Esophagus mucosa (tissue), 1 donor: ENCODE measurements at places on chromosomes 11 and 22. TPM values are rescaled to one million over a fixed set of nuclear protein-coding genes. Genes with fewer than 3 reads are reported as not detected.

Gene PNPLA3
- total RNA-seq, result 1.3 TPM

GRCh38 chr11:22371160-22371559 is 33.0 kb downstream of the SLC17A6 start:
- no peak for ATAC-seq

DNA sequence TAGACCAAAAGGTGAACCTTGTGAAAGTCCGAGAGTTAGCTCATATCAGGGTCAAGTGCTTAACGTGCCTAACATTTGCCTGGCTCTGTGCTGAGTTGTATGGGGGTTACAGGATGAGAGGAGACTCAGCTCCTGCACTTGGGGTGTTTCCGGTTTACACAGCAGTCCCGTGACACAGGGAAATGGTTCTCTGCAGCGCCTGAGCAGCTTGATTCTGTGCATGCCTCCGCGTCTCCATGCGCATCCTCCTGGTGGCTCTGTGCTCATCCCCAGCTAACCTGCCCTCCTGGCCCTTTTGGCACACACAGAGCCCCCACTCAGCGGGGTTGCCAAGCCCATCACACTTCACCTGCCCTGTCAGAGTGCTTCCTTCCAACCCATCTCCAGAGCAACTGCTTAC is 238.3 kb upstream of the TBCEL start:
- no peak for ATAC-seq

DNA sequence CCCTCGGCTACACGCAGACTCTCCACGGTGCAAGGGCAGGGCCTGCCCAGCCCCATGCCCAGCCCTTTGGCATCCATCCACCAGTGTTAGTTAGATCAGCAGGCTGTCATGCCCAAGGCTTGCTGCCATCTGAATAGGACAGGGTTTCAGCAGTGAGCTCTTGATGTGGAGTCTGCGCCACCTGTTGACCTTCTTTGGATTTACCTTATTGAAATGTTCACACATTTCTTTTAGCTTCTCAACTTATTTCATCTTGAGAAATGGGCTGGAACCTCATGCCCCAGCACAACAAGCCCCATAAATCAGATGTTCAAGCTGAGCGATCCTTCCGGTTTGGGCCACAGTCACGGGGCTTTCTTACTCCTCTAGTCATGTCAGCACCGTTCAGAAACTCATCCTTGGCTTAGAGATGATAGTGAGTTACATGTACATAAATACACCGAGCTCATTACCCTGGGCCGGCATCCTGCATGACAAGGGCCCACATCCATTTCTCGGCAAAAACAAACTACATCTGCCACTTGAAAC is 61.7 kb downstream of the PARVB start:
- peak; percentile 93 for ATAC-seq

DNA sequence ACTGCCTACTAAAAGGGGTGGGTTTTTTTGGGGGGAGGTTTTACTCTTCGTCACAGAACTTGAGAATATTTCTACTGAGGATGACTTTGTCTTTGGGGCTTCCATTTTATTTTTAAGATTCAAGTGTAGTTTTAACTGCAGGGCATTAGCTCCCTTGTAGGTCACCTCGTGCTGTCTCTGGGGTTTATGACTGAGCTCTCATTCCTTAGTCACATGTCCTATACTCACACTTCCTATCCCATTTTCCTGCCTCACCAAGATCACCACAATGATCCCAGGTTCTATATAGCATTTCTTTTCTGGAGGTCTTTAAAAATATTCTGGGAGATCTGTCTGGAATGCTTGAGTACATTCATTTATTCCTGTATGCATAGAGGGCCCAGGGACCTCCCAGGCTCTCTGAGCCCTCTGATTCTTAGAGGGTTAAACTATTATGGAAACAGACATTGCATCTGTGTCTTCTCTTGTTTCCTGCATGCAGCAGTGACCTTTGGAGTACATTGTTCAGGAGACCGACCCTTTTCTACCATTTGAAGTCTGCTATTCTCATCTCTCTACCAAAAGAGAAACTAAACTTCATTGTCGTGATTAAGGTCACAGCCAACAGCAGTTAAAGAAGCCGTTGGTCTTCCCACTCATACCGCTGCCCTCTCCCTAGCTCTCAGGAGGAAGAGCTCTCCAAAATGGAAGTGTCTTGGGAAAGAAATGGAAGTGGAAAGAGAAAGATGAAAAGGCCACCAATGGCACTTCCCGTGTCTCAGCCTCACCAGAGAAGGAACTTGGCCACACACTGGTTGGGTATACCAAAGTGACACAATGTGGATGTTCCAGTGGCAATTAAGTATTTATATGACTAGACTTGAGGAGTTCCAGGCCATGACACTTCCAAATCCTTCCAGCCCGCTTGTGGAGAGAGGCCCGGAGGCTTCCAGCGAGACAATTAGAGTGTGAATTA is 77.5 kb downstream of the ZBTB16 start:
- ATAC-seq, result no peak

- no peak for ATAC-seq
These were observed 193.8 kb downstream of the DDX10 start for GRCh38 chr11:108858622-108859021.

Gene KCNJ4
- total RNA-seq, result not detected

Gene NNMT
- 16.8 TPM for total RNA-seq

DNA sequence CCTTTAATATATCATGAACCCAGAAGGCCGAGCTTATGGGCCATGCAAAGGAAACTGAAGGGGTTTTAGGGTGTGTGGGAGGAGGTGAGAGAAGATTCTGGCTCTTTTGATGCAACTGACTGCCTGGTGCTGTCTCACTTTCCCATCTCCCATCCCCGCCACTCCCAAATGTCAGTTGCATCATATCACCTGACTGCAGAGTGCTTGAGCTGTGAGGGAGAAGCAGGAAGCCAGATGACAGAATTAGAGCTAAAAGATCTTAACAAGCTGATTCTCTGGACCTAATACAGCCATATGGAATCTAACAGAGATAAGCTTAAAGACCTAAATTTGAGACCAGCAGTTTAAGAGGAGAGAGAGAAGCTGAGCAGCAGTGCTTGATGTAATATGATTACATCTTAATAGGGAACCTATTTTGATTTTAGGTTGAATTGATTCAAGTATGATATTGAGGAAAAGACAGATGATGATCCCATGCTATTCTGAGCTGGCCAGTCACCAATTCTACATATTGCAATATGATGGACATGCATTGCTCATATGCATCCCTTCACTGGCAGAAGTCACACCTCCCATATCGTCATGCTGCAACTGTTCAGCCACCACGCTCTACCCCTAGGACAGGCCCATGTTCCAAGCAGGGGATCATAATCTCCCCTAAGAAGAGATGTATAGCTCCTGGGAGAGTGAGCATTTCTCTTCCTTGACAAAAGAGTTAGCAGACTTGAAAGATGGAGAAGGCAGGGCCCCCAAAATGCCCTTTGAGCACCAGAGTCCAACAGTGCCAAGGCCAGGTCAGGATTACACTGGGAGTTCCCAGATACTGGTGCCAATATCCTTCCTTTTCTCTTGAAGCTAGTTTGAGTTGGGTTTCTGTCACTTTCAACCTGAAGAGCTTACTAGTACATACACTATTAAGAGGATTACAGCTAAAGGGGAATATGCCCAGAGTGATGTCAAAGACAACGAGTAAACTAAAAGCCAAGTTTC is 44.9 kb downstream of the PLEKHA7 start:
- ATAC-seq, result peak; percentile 53

Gene TRAPPC4
- total RNA-seq, result 42.4 TPM

- peak; percentile 50 for ATAC-seq
These were observed 30.3 kb downstream of the VSTM5 start for GRCh38 chr11:93819966-93820695.

Gene ACR
- 0.40 TPM for total RNA-seq

Gene FERMT3
- total RNA-seq, result 2.4 TPM

Gene SLN
- total RNA-seq, result 0.52 TPM

Gene ACER3
- total RNA-seq, result 26.0 TPM

Gene NXPE1
- not detected for total RNA-seq

- ATAC-seq, result no peak
These were observed 3.2 kb downstream of the GLB1L2 start for GRCh38 chr11:134334796-134335571.

Gene APOBEC3B
- total RNA-seq, result 5.0 TPM

DNA sequence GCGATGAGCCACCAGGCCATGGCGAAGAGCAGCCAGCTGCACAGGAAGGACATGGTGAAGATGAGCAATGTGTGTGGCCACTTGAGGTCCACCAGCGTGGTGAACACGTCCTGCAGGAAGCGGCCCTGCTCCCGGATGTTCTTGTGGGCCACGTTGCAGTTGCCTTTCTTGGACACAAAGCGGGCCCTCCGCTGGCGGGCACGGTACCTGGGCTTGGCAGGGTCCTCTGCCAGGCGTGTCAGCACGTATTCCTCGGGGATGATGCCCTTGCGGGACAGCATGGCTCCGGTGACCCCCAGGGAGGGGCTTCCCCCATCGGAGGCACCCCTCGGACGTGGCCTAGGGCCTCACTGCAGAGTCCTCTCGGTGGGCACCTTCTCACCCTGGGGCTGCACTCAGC is 648 bp downstream of the KCNJ11 start:
- no peak for ATAC-seq

Gene TUBA8
- 0.68 TPM for total RNA-seq

- peak; percentile 43 for ATAC-seq
These were observed 31.3 kb downstream of the TRAF6 start for GRCh38 chr11:36478700-36479329.

DNA sequence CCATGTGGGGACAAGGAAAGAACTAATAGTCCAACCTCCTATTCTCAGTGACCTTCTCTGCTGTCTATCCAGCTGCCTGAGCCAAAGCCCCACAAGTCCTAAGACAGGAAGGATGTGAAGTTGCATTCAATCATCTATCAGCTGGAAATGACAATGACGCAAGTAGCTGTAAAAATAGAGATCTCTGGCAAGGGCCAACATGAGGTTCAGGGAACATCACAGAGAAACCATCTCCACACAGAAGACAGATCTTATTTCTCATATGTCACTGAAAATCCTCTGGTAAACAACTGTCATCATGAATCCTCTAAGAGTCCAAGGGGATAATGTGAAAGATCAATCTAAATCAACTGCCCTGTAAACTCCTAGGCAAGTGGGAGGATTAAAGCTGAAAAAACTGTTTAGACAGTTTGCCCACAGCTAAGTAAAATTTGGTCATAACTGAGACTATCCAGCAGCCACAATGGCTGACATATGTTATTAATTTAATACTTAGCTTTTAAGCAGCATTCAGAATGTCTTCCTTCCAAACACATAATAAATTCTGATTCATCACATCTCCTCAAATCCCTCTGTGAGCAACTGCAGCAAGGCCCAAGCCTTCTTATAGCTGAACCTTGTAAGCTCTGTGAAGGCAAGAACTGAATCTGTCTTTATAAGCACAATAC is 52.1 kb downstream of the ALG9 start:
- peak; percentile 10 for ATAC-seq

DNA sequence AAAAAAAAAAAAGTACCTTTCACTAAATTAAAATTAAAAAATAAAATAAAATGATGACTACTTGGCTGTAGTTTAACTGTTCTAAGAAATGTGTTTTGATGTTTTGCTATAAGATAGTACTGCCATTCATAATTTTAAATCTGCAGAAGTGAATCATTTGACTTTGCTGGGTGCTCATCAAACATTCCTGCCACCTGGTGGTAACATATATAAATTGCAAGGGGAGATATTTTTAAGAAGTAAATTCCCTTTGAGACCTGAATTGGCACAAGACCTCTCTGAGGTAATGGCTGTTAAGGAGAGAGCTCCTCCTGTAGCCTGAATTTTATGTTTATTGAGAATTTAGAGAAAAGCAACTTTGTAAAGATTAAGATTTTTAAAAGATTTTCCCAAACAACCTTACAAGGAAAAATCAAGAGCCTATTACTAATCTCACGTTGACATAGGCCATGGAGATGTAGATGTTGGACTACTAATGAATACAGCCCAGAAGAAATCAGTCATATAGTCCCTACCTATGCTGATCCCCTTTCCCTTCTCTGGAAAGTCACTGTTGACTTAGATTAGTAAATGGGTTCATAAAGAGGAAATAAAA is 11.9 kb upstream of the NARS2 start:
- ATAC-seq, result no peak

- ATAC-seq, result no peak
These were observed 49.4 kb downstream of the SMIM38 start for GRCh38 chr11:69204941-69205742.

Gene MS4A14
- total RNA-seq, result 0.08 TPM

Gene MOGAT2
- 0.60 TPM for total RNA-seq

Gene BTG4
- total RNA-seq, result not detected

- ATAC-seq, result no peak
These were observed 55.6 kb upstream of the LYVE1 start for GRCh38 chr11:10623797-10624761.

- ATAC-seq, result no peak
These were observed 784.9 kb upstream of the LUZP2 start for GRCh38 chr11:23711981-23712380.

DNA sequence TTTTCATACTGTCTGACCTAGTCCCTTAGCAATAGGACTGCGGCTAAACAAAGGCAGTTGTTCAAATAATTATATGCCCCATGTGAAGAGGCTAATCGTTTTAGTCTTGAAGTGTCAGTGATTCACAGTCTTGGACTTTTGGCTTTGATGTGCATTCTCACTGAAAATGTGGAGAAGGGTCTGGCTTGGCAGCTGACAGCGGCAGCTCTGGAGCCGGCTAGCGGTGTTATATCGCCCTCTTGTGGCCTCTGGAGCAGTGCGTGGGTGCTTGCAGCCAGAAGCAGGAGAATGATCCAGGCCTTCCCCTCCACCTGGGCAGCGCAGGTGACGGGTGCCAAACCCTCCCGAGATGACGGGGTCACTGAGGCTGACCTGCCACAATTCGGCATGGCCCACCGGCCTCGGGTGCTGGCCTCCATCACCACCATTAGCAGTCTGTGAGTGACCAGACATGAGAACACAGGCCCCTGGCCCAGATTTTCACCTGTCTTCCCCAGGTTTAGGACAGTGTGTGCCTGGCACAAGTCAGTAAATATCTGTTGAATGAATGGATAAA is 90.3 kb upstream of the PITPNB start:
- peak; percentile 42 for ATAC-seq

DNA sequence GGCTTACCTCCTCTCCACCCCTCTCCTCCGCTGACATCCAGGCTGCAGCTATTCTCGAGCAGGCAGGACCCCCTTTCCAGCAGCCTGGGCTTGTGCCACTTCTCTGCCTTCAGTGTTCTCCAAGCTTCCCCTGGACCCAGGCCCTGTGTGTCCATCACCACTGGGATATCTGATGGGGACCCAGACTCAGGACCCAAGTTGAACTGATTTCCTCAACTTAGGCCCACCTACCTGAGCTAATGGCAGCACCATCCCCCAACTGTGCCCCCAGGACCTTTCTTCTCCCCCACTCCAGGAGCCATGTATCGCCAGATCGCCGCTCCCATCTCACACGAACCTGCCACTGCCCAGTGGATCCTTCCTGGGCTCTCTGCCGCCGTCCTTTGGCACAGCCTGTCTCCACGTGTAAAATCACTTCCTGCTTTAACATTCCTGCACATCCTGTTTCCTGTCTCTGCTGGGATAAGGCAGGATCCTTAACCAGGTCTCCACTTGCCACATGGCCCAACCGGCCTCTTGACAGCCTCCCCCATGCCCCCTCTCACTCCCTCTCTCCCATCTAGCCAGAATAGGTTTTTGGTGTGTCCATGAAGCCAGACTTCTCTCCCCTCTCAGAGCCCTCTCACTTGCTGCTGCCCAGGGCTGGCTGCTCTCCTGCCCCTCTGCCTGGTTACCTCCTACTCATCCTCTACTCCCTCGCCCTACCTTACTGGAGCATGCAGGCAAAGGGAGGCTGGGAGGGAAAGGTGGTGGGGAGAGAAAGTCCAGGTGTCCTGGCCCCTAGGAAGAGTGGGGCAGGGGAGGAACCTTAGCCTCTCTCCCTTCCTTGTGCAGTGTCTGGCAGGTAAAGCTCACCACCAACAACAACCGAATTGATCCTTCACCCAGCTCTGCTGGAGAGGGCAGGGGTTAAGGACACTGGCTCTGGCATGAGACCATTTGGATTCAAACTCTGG is 9.4 kb downstream of the SPATA19 start:
- peak; percentile 17 for ATAC-seq

- peak; percentile 88 for ATAC-seq
These were observed 140.8 kb downstream of the SNX19 start for GRCh38 chr11:130775306-130776060.
